ENCODE measurements at places on chromosomes 1 and 21.

DNA sequence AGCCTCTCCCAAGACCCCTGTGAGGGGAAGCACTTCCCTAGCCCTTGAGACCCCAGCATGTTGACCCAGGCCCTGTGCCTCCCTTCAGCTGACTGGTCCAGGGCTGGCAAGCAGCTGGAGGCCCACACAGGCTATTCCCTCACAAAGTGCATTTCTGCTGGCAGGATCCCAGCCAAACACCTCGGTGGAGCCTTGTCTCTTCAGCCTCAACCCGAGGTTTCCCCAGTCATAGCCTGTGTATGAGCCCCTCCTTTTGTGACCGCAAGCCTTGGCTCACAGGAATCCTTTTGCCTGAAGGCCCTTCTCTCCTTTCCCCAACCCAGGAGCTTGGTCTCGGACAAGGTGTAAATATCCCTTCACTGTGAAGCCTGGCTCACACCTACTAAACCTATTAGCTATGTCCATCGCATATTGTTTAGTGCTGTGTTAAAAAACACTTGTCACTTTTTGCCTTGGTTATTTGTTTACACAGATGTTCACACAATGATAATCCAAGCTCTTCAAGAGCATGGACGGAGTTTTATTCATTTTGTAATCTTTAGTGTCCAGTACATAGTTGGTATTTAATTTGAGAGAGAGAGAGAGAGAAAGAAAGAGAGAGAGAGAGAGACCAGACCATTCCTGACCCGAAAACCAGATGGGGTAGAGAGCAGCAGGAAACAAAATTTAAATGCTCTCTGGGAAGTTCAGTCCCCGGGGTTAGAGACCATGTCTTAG, 8.5 kb upstream of the CD247 start:
- no peak for ATAC-seq

DNA sequence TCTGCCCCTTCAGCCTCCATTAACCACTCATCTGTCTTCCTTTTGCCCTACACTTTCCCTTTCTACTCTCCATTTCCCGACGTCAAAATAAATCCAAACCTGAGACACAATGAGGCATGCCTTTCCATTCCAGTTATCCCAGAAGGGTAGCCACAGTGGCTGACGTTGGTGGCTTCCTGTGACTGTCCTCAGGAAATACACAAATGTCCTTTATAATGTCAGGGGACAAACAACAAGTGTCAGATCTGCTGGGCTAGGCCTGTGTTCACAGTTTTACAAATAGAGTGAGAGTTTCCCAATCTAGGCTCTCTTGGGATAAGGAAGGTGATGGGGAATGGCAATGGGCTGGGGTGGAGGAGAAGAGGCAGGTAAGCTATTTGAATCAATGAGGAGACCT, 135.3 kb downstream of the BRINP2 start:
- no peak for ATAC-seq

GRCh38 chr1:180365039-180365438, 135.0 kb downstream of the LHX4 start:
- ATAC-seq = no peak

DNA sequence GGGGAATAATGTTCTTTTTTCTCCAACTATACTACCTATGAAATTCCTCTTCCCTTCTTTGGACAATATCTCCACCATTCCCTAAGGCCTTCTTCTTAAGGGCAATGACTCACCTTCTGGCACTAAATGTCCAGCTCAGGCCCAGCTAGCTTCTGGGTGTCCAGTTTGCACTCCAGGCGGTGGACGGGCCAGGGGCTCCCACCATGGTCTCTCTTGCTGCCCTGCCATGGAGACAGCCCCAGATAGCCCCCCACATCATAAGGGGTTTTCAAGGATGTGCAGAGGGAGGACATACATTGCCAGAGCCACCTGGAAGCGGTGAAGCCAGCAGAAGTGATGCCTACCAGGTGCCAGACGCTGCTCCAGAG, 43.8 kb downstream of the C1orf198 start:
- peak; percentile 14 for ATAC-seq

DNA sequence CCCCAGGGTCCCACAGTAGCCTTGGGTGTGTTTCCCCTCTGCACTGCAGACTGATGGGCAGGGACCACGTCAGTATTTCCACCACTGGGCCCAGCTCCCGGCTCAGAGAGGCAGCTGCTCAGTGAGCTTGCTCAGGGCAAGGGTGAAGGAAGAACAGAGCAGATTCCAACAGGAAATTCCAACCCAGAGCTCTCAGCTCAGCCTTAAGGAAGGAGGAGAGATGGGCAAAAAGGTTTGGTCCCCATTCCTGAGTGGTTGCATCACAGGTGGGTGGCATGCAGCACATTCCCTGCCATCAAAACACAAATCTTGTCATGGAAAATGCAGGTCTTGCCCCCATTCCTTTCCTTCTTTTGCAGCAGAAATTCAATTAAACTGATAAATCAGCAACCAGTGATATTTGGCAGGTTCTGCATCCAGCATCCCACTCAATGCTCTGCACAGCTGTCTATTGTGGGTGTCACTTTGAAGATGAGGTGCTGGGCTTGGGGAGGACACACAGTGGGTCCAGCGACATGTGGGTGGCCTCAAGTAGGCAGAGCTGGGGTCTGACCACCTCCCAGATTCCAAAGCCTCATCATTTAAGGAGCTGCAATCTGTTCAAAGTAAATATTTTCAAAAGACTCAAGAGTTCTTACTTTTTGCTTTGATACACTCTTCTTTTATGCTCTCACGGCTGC, 315.4 kb downstream of the DSCAM start:
- ATAC-seq = no peak

DNA sequence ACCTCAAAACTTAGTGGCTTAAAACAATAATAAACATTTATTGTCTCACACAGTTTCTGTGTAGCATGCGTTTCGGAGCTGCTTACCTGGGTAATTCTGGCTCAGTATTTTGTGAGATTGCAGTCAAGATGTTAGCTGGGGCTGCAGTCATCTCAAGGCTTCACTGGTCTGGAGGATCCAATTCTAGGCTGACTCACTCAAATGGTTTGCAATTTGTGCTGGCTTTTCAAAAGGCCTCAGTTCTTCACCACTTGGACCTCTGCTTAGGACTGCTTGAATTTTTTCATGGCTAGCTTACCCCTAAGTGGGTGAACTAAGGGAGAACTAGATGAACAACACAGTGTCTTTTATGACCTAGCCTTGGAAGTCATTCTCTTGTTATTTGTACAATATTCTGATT, 21.0 kb downstream of the XPR1 start:
- ATAC-seq = no peak
